ENCODE measurements at places on chromosomes 11 and 22.

GRCh38 chr11:26632691-26633159 is 60.7 kb upstream of the MUC15 start:
- DNase-seq, result no peak

GRCh38 chr11:44572884-44573283 is 7.4 kb downstream of the CD82 start:
- DNase-seq, result no peak

- no peak for DNase-seq
Measured at GRCh38 chr11:132094598-132094997, 724.2 kb downstream of the NTM start.

DNA sequence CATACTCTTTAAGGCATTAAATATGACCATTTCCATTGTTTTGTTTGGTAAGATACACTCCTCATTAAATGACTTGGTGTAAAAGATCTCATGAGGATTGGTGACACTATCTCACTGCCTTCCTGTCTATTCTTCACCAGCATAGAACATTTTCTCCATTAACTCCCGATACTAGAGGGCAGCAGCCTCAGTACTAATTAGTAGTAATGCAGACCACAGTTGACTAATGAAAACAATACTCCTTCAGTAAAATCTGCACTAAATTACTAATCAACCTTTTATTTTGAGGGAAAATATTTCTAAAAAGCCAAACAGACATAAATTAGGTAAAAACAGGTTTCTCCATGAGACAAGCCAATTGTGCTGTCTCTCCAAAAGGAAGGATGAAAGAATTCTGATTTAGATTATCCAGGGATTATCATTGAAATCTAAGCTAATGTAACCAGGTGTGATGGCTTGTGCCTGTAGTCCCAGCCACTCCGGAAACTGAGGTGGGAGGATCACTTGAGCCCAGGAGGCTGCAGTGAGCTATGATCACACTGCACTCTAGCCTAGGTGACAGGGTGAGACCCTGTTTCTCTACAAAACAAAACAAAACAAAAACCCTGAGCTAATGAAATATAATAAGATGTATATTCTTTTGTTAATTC is 9.4 kb downstream of the PGM2L1 start:
- peak; percentile 75 for DNase-seq

DNA sequence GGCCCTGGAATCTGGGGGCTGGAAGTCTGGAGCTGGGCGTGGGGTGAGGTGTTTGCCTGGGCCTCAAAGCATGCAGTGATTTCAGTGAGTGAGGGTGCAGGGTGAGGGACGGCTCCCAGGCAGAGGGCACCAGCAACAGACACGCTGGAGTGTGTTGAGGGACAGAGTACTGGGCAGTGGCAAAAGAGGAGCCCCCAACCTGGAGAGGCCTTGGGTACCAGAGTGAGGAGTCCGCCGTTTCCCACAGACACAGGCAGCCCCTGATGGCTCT is 12.0 kb upstream of the TBC1D22A start:
- no peak for DNase-seq

GRCh38 chr11:126280595-126280994 is 2.3 kb upstream of the TIRAP start:
- peak; percentile 39 for DNase-seq

DNA sequence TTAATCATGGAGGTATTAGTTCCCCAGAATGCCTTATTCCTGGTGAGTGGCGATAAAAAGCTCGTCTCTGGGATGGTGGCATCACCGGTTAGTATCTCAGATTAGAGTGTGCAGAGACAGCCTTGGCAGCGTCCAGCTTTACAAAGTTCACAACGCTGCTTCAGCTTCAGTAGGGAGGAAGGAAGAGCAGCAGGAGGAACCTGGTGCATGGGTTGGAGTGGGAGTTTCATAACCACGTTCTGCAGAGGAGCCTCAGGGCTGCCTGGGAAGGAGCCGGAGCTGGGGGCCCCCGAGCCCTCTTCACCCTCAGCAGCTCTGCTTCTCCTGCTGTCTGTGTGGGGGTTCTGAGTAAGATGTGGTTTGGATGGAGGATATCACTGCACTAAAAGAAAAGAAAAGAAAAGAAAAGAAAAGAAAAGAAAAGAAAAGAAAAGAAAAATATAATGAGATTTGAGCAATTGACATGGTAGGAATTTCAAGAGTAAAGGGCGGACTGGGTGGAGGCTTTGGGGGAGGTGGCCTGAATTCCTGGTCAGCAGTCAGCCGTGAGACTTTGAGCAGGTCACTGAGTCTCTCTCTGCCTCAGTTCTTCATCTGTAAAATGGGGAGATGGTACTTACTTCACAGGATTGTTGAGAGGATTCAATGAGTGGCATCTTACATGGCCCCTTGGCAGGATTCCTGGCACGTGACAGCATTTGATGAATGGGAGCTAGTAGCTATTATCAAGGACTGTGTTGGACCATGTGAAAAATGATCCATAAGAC is 6.5 kb downstream of the ASPHD2 start:
- no peak for DNase-seq

GRCh38 chr11:2267851-2268728 is 2.3 kb downstream of the ASCL2 start:
- DNase-seq, result no peak

DNA sequence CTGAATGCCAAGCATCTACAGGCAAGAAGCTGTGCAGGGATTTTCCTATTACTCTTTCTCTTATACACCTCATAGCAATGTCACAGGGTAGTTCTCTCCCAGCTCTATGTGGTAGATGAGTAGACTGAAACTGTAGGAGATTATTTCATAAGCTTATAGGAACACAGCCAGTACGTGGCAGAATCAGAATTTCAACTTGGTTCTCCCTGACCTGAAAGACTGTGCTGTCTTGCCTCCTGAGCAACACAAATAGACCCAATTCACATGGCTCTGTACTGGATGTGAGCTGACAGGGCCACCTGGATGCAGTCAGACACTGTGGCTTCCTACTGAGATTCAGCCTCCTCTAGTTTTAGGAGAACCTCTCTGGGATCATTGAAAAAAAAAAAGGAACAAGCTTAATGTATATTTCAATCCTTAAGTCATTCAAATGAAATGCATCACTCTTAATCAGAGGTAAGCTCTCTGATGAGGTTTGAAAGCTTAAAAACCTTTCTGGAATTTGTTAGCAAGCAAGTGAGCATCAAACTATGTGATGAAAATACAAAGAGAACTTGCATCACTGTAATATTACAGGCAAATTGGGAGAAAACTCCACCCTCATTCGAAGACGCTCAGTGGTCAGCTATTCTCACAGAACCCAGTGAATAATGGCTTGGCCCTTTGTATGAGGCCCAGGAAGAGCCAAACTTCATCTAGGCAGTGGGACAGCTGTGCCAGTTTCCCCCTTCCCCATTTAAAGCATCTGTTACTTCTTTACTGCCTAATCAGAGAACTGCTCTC is 1039.3 kb downstream of the NTM start:
- DNase-seq, result no peak

- DNase-seq, result no peak
Measured at GRCh38 chr11:22521226-22521625, 104.4 kb downstream of the FANCF start.

GRCh38 chr22:23275751-23276150 is 95.4 kb downstream of the BCR start:
- no peak for DNase-seq

DNA sequence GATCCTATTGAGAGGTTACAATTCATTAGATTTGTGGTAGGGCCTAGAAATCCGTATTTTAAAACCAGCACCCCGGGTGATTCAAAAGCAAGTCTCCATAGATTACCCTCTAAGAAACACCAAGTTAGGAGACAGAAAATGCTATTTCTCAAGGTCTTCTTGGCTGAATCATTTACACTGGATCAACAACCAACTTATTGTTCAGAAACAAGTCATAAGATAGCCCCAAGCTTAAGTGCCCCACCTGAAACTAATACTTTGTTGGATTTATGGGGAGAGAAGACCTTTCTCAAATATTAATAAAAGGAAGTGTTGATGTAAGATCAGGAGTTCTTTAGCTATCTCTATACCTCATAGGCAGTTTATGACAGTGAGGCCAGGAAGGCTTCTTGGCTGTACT is 345.2 kb downstream of the LARGE1 start:
- no peak for DNase-seq

DNA sequence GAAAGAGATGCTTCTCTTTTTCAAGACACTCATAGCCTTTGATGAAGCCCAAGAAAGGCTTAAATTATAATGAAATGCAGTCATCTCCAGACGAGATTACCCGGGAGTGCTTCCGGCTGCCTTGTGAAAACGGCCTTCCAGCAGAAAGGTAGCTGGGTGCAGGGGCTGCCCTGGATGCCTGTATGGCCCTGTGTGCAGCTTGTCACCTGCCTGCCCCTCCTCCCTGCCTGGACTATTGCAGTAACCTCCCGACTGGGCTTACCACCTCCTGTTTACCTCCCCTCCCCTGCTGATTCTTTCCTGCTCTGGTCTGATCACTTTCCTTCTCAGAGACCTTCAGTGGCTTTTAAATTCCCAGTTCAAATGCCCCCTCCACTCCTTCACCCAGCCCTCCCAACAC is 126.4 kb upstream of the SYT13 start:
- no peak for DNase-seq

DNA sequence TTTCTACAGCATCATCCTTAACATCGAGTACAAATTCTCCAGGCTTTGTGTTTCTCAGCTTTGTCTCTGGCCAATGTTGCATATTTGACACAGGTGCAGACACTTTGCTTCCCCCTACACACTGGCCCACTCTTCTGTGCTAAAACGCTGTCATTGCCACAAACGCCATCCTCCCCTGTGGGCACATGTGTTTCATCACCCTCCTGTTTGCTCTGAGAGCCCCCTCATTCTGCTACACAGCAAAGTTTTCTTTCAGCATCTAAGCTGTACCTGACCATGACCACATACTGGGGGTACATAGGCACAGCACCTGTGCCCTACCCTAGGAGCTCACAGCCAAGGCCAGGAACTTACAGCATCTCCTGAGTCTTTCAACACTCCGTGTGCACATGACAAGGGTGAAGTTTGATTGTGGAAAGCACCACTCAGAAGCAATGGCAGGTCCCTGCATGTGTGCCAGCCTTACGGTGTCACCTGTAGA is 7.9 kb upstream of the IGLL5 start:
- no peak for DNase-seq

GRCh38 chr11:113198972-113199661 is 115.3 kb upstream of the TTC12 start:
- DNase-seq, result no peak

DNA sequence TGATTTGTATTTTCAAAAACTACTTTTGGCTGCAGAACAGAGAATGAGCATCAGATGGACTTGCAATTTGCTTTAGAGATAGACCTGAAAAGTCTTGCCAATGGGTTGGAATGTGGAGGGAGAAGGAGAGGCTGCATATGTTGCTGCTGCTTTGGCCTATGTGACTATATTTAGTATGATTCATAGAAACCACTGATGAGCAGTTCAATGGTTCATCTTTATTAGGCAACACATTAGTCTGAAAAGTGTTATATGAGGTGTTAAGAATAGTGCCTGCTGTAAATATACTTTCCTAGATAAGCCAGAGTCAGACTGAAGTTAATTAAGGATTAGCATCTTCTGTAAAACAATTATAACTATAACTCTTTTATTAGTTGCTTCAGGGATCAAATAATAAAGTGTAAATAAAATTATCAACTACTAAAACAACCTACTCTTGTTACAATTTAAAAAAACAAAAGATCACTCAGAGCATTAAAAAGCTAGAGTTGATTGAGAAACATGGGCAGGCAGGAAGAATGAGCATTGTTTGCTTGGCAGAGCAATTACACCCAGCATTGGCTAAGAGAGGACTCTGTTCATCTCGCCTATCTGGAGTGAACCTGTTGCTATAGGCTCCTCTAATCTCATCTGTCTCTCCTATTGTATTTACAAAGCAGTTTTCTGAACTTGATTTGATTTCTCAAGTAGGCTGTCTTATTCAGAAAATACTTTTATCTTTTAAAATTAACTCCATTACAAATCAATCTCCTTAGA is 36.3 kb downstream of the HORMAD2 start:
- no peak for DNase-seq

GRCh38 chr11:112634995-112635737 is 326.1 kb upstream of the NCAM1 start:
- DNase-seq, result no peak

DNA sequence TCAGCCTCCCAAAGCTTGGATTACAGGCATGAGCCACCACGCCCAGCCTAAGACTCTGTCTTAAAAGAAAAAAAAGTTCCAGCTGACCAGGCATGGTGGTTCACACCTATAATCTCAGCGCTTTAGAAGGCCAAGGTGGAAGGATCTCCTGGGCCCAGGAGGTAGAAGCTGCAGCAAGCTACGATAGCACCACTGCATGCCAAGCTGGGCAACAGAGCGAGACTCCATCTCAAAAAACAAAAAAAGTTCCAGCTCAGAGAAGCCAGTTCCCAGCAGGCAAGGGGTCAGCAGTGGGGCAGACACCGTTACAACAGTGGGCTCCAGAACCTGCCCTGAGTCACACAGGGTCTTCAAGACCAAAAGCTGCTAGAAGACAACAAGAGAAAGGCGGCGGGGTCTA is 3.3 kb downstream of the TMEM184B start:
- no peak for DNase-seq

DNA sequence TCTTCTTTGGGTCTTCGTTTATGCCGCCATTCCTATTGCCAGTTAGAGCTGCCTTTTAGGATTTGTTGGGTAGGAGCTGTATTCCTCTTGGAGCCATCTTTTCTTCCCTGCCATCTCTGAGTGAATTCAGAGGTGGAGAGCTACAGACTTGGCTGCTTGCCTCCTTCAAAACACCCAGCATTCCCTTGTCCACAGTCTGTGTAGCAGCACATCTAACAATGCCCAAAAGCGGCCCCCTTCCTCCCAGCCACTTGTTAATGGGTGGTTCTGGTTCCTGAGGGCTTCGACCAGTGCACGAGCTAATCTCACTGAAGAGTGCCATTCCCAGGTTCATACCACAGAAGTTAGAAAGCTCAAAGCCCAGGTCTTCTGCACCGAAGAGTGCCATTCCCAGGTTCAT is 37.7 kb downstream of the MARK2 start:
- DNase-seq, result no peak

DNA sequence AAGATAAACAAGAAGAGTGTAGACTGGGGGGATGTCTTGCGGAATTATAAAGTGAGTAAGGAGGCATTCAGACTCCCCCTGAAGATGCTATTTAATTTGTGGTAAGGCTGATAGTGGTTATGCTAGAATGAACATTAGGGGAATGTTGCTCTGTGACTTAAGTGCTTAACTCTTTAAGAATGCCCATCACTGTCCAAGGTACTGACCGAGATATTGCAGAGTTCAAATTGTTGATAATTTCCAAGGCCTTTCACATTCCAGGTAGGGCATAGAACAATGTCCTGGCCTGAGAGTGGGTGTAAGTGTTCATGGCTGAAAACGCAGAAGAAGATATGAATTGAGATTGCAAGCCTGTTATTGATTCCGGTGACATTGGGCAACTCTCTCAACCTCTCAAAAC is 90.3 kb upstream of the SEZ6L start:
- DNase-seq, result no peak

- DNase-seq, result no peak
Measured at GRCh38 chr11:125091247-125091876, 20.1 kb downstream of the TMEM218 start.

DNA sequence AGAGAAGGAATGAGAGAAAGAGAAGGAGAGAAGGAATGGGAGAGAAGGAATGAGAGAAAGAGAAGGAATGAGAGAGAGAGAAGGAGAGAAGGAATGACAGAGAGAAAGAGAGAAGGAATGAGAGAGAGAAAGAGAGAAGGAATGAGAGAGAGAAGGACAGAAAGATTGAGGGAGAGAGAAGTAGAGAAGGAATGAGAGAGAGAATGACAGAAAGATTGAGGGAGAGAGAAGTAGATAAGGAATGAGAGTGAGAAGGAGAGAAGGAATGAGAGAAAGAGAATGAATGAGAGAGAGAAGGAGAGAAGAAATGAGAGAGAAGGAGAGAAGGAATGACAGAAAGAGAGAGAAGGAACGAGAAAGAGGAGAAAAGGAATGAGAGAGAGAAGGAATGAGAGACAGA is 34.1 kb upstream of the APOL5 start:
- no peak for DNase-seq

All from activated naive CD4-positive, alpha-beta T cell treated with anti-CD3 and anti-CD28 coated beads, Interleukin-2, amount 10 ng/mL, durations not matched to agents 7 days and 5 days (primary cell).